ENCODE measurements at places on chromosomes 7 and 10.

DNA sequence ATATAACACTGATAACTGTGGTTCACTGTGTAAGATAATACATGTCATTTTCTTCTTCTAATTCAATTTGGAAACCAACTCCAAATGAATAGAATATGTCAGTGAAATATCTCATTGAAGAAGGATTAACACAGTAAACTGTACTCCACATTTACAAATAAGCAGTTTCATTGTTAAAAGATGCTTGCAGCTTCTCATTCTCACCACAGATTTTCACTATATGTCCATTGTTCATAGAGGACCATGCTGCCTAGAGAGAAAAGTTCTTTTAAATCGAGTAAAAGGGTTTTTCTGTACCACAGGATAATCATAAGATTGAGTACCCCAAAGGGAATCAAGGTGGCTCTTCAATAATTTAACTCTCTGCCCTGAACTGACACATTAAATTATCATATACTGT, 165.5 kb downstream of the LRRN3 start:
- no peak for DNase-seq

DNA sequence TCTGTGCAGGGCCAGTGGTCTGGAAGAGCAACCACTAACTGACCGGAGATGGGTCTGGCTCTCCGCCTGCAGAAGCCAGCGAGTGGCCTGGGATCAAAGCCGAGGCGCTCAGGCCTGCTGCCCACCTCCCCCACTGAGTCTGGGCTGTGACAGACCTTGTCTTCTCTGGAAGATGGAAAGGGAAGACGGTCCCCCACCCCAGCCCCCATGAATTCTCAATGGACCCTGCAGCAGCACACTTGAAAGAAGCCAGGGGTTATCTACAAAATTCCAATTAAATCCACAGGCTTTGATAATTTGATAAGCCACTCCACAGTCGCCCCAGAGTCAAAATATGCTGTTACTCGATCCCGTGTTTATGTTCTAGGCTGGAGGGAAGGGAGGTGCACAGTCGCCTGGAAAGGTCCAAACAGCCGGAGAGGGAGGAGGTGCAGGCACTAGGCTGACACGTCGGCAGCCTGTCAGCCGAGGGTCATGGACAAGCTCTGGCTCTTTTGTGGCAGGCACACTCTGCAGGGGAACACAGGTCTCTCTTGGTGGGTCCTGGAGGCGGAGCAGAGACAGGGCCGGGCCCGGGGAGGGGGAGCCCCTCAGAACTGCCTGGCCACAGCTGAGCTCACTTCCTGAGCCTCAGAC, 134.9 kb downstream of the SH3PXD2A start:
- no peak for DNase-seq

DNA sequence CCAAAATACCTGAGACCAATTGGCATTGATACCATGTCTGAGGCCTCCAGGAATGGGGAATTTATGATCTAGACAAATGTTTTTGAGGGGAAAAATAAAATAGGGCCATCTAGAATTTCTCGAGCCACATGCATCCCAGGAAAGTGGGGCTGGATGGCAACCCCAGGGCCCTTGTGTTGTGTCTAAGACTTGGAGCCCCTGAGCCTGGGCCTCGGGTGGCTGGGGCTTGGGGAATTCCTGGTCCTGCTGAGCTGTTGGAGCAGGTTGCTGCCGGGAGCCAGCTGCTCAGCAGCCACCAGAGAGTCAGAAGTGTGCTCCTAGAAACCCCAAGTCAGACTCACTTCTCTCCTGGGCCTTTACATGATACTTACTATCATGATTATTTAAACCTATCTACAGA, 172.9 kb downstream of the WDR37 start:
- no peak for DNase-seq

GRCh38 chr10:33286157-33286934, 48.1 kb downstream of the NRP1 start:
- DNase-seq: no peak

DNA sequence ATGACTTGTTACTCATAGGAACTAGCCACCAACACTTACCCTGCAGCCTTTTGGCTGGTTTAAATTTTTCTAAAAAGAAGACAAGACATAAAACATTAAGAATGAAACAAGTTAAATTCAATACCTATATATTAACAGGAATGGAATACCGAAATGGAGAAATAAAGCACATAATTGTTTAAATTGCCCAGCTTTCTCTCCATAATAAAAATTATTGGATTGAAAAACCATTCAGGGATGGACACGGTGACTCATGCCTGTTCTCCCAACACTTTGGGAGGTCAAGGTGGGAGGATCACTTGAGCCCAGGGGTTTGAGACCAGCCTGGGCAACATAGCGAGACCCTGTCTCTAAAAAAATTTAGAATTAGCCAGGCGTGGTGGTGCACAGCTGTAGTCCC, 179.4 kb upstream of the MKLN1 start:
- DNase-seq: no peak

- DNase-seq: no peak
Measured at GRCh38 chr10:11758527-11759236, 16.5 kb downstream of the ECHDC3 start.

GRCh38 chr10:122301055-122301810, 30.1 kb downstream of the BTBD16 start:
- DNase-seq: no peak

DNA sequence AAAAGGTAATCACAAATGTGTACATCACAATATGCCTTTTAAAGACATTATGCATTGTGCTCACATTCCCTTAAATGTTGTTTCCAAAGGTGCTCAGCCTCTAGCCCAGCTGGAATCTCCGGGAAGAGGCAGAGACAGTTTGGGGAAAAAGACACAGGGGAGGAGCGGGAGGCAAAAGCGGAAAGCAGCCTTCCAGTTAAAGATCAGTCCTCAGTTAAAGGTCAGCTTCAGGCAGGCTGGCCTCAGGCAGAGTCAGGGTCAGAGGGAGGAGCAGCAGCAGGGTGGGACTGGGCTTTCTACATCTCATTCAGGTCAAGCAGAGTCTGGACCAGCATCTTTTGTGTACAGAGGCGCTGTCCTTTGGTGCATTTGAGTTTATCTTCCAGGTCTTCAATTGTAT, 18.6 kb downstream of the ST7 start:
- DNase-seq: no peak

DNA sequence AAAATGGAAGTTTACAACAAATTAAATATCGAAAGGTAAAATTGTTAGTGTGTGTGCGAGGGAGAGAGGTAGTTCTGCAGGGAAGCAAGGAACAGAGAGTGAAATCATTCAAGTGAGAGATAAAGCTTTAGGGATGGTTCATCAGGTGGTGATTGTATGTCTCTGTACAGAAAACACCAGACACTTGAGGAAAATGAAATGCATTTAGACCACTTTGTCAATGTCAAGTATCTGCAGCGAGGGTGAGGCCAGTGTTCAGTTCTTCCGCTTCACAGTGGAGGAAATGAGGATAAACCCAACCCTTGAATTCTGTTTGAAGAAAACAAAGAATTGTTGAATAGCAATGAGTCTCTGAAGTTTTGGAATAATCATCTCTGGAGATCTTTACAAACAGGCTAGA, 14.4 kb upstream of the ITGB1 start:
- no peak for DNase-seq

GRCh38 chr10:31508882-31509281, 189.9 kb downstream of the ZEB1 start:
- DNase-seq: no peak

DNA sequence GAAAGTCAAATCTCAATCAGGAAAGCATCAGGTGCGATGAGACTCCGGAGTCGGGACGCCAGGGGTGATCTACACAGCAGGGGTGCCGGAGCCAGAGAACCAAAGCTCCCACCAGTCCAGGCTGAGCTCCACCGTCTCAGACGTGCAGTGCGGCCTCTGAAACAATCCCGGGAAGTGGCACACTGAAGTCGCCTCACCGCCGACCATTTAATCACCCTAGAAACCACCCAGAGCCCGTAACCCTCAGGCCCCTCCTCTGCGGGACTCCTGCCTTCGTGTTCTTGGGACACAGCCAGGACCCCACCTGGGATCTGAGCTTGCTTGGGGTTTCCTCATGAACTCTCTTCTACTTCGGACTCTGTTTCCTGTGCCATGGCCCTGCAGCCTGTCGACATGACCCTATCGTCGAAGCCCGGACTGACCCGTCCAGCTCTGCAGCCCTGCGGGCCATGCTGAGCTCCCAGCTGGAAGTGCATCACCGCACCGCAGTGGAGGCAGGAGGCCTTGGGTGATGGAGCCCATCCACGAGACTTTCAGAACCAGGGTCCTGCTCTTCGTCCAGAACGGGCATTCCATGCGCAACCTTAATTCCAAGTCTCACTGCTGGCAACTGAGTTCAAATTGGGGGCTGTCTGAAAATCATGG, 266.4 kb downstream of the PTPRN2 start:
- no peak for DNase-seq

GRCh38 chr10:83927166-83927565, 212.1 kb upstream of the GHITM start:
- no peak for DNase-seq

- no peak for DNase-seq
Measured at GRCh38 chr7:101129603-101130117, 2.8 kb downstream of the SERPINE1 start.

GRCh38 chr7:5605775-5606634, 175.5 kb downstream of the RNF216 start:
- no peak for DNase-seq

GRCh38 chr7:22997871-22998518, 15.9 kb downstream of the HYCC1 start:
- DNase-seq: no peak

DNA sequence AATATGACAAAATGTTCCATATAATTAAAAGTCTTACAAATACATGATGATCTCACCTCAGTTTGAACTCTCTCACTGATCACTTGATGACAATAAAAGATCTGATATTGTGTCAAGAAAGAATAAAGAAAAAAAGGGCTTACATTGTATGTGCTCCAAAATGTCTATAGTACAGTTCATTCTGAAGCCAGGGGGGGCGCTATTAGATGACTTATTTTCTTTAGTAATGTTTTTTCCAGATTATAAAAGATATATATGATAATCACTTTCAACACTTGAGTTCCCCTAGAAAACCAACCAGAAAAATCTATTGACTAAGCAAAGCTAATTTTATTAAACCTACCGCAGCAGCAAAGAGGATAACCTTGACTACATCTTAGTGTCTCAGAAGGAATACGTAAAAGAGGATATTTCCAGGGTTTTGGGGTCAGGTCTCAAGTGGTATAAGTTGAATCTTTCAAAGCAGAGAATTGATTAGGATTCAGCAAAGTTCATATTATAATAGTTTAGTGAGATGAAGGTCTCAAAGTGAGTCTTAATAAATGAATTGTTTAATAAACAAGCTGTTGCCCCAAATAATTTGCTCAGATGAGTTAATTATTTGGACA, 55.8 kb downstream of the PTN start:
- DNase-seq: no peak

DNA sequence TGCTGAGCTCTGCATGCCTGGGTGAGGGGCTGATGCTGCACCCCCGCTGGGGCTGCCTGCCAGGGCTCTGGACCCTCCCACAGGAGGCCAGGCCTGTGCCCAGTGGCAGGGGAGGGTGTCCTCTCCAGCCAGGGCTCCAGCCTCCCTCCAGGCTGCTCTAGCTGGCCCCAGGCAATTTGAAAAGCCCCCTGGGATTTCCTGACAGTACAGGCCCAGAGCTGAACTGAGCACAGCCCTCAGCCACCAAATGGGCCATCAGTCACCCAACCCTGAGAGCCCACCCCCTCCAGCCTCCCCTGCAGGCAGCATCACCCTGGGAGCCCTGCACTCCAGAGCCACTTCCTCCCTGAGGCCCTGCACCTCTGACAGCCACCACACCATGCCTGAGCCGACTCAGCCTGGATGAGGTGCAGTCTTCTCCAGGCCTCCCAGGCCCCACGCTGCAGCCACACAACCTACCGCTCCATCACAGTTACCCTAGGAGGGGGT, 101.8 kb upstream of the RET start:
- DNase-seq: peak; percentile 7

GRCh38 chr10:10946801-10947200, 70.9 kb upstream of the CELF2 start:
- no peak for DNase-seq

DNA sequence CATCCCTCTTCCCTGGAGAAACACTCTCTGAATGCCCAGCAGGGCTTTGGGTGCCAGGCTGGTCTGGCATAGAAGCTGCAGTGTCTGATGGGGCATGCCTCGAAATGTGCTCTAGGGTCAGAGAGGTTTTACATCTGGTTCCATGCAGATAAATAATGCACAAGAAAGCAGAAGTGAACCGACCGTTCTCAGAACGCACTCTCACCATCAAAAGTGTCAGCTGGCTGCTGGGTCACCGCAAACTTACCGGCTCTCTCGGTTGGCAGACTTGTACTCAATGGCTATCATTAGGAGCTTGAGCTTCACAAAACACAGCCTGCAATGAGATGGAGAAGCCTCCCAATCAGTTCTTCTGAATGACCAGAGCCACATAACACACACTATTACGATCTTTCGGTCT, 610.0 kb downstream of the KCNMA1 start:
- DNase-seq: no peak

DNA sequence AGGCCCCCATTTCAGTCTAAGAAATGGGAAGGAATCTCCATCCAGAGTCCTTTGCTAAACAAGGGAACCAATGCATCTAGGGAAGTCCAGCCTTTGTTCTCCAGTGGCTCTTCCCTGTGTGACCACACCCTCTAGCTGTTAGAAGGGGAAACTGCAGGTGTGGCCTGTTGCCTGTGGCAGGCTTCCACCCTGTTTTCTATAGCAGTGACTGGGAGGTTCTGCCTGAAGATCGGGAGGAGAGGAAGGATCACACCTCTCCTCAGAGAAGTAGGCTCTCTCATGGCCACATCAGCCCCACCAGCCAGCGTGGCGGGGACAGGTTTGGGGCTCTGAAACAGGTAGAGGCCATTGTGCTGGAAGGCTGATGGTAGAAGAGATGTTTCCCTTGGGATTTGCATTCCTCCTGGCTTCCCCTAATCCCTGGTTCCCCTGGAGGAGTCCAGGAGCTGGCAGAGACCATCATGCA, 47.7 kb upstream of the TRIM8 start:
- DNase-seq: no peak

- DNase-seq: no peak
Measured at GRCh38 chr10:110087682-110088081, 79.9 kb downstream of the ADD3 start.

GRCh38 chr10:90779548-90779947, 78.3 kb downstream of the HTR7 start:
- DNase-seq: no peak

DNA sequence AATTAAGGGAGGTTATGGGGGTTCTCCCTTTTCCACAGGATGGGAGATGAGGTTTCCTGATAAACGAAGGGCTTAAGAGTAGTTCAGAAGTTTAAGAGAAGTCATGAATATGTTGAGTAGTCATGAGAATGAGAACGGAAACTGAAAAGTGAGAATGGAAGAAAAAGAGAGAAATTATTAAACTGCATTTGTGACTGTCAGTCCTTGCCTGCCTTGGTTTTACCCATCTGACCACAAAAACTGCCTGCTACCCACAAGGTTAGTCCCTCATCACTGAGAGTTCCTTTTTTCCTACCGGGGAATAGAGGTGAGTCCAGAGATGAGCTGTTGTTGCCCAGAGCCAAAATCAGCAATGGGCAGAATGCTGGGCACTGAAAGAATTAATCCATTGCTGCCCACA, 174.1 kb upstream of the BET1 start:
- no peak for DNase-seq

GRCh38 chr7:102221961-102222360, 64.7 kb upstream of the SH2B2 start:
- DNase-seq: no peak
